ENCODE measurements at places on chromosomes 3 and 15. TPM values are rescaled to one million over a fixed set of nuclear protein-coding genes. Genes with fewer than 3 reads are reported as not detected.

Gene CFAP91
- polyA plus RNA-seq = 35.7 TPM

Gene ARGFX
- not detected for polyA plus RNA-seq

Gene GOLGB1
- polyA plus RNA-seq = 98.7 TPM

Gene ONECUT1
- 0.23 TPM for polyA plus RNA-seq

Gene CPB1
- polyA plus RNA-seq = 0.90 TPM

Gene LMOD3
- polyA plus RNA-seq = 0.05 TPM

Gene PSTPIP1
- polyA plus RNA-seq = 1.4 TPM

Gene PLOD2
- polyA plus RNA-seq = 171 TPM

Gene MORC1
- 0.57 TPM for polyA plus RNA-seq

Gene LRRIQ4
- 0.12 TPM for polyA plus RNA-seq

Gene CAMK2N2
- 0.25 TPM for polyA plus RNA-seq

Gene NAALADL2
- polyA plus RNA-seq = 19.9 TPM

Gene PRR23C
- polyA plus RNA-seq = not detected

Gene GLDN
- 0.28 TPM for polyA plus RNA-seq

Gene AMIGO3
- 2.6 TPM for polyA plus RNA-seq

Gene CKMT1A
- polyA plus RNA-seq = 2.5 TPM

Gene GOLGA8S
- polyA plus RNA-seq = 1.4 TPM

Gene SRGAP3
- 19.5 TPM for polyA plus RNA-seq

Gene CP
- polyA plus RNA-seq = 0.70 TPM

Gene NPAP1
- polyA plus RNA-seq = 2.1 TPM

Gene TMEM43
- 53.5 TPM for polyA plus RNA-seq

Gene CFAP92
- 1.7 TPM for polyA plus RNA-seq

Gene MOBP
- 0.22 TPM for polyA plus RNA-seq

Gene ABTB1
- polyA plus RNA-seq = 17.9 TPM

Gene C2CD4B
- polyA plus RNA-seq = 0.28 TPM

Gene GOLGA6D
- polyA plus RNA-seq = 0.57 TPM

Gene NLGN1
- polyA plus RNA-seq = 2.9 TPM

Gene EEF1AKMT4
- polyA plus RNA-seq = 2.2 TPM

Gene TUSC7
- not detected for polyA plus RNA-seq

Gene NME9
- 4.8 TPM for polyA plus RNA-seq

Gene GNB4
- 29.2 TPM for polyA plus RNA-seq

Gene RCCD1
- polyA plus RNA-seq = 17.0 TPM

Gene STRIT1
- polyA plus RNA-seq = 1.5 TPM

Gene UPK1B
- 10.4 TPM for polyA plus RNA-seq

Gene FANCD2
- polyA plus RNA-seq = 29.4 TPM

Gene TOP2B
- polyA plus RNA-seq = 353 TPM

Gene ANKRD34C
- polyA plus RNA-seq = 0.10 TPM

Gene ACTRT3
- 4.2 TPM for polyA plus RNA-seq

Gene PLCL2
- 16.4 TPM for polyA plus RNA-seq

Gene ANKUB1
- 0.52 TPM for polyA plus RNA-seq

Gene LRRC2
- 1.8 TPM for polyA plus RNA-seq

Gene CACNA2D3
- polyA plus RNA-seq = 1.6 TPM

Gene SLC22A14
- 1.1 TPM for polyA plus RNA-seq

Gene SLC9A9
- polyA plus RNA-seq = 5.9 TPM

Gene HHLA2
- 21.3 TPM for polyA plus RNA-seq

Gene USP19
- 56.3 TPM for polyA plus RNA-seq

Gene IL5RA
- polyA plus RNA-seq = 0.73 TPM

Gene CKMT1B
- 3.4 TPM for polyA plus RNA-seq

Gene ADAMTS17
- 2.3 TPM for polyA plus RNA-seq
